ENCODE measurements at places on chromosomes 3 and 15. TPM values are rescaled to one million over a fixed set of nuclear protein-coding genes. Genes with fewer than 3 reads are reported as not detected.
A peak's percentile ranks its signal among the peaks of the same experiment; 100 is the strongest.

- H3K27ac ChIP-seq: no peak overlapping the region
- H3K4me3 ChIP-seq: no peak overlapping the region
- H3K4me1 ChIP-seq: peaks cover 16% of the 10 kb centered on the region
- no peak for DNase-seq
- no peaks in the 10 kb centered on the region for H3K27me3 ChIP-seq
- no peaks in the 10 kb centered on the region for H3K36me3 ChIP-seq
Measured at GRCh38 chr3:42067326-42067725, 23.8 kb upstream of the TRAK1 start.

DNA sequence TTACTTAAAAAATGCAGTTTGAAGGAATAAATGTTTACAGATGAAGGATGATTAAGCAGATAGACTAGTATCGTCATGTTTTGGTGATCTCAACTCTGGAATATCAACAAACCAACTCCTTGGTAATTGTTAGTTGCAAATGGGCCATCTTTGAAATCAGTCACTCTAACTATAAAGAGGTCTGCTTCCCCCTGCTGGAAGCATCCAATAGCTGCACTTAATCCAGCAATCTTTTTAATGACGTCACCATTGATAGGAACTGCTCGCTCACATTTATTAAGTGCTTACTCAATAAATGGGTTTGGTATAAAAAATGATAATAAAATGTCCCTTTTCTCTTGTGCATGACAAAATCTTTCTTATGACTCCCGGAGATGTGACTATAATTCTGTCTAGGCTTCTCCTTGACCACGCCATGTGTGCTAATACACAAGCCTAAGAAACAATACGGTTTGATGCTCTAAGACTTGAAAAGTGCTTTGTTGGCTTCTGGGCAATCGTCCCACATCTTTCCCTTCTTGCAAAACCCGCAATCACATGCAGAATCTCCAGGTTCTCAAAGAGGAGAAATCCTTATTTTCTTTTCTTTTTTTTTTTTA lies 227.6 kb upstream of the POU1F1 start:
- no peak overlapping the region for H3K27ac ChIP-seq
- H3K36me3 ChIP-seq: no peaks in the 10 kb centered on the region
- no peaks in the 10 kb centered on the region for H3K27me3 ChIP-seq

- no peaks in the 10 kb centered on the region for H3K36me3 ChIP-seq
- H3K4me3 ChIP-seq: no peak overlapping the region
- no peak for DNase-seq
Measured at GRCh38 chr15:63396152-63396928, 14.7 kb upstream of the CA12 start.

GRCh38 chr3:125024817-125025216 lies 31.0 kb downstream of the HEG1 start:
- H3K4me1 ChIP-seq: peaks cover 64% of the 10 kb centered on the region
- DNase-seq: no peak
- peaks cover 67% of the 10 kb centered on the region for H3K36me3 ChIP-seq
- H3K27ac ChIP-seq: no peak overlapping the region
- H3K27me3 ChIP-seq: no peaks in the 10 kb centered on the region
- no peak overlapping the region for H3K4me3 ChIP-seq

DNA sequence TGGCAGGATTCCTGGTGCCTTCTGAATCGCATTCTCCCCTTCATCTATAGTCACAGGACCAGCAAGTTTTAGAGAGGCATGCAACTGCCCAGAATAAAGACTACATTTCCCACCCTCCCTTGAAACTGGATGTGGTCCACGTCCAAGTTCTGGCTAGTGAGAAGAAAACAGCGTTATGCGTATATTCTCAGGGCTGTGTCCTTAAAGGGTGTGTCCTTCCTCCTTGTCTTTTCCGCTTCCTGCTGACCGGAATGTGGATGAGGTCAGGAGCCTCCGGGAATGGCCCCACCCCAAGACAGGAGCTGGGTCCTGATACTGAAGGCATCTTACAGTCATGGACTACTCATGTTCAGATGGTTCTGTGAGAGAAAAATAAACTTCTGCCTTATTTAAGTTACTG lies 20.2 kb downstream of the CHST2 start:
- no peaks in the 10 kb centered on the region for H3K36me3 ChIP-seq
- peaks cover 3% of the 10 kb centered on the region for H3K27me3 ChIP-seq
- no peak overlapping the region for H3K4me3 ChIP-seq

FEZF2 gene
- total RNA-seq: not detected

- no peaks in the 10 kb centered on the region for H3K4me1 ChIP-seq
- no peak overlapping the region for H3K4me3 ChIP-seq
- no peak overlapping the region for H3K27ac ChIP-seq
- H3K36me3 ChIP-seq: no peaks in the 10 kb centered on the region
- DNase-seq: no peak
- no peaks in the 10 kb centered on the region for H3K27me3 ChIP-seq
Measured at GRCh38 chr3:95277613-95278012, 1214.8 kb downstream of the NSUN3 start.

VEPH1 gene
- total RNA-seq: not detected

SERINC4 gene
- 0.39 TPM for total RNA-seq

NANOGP8 gene
- not detected for total RNA-seq

DNA sequence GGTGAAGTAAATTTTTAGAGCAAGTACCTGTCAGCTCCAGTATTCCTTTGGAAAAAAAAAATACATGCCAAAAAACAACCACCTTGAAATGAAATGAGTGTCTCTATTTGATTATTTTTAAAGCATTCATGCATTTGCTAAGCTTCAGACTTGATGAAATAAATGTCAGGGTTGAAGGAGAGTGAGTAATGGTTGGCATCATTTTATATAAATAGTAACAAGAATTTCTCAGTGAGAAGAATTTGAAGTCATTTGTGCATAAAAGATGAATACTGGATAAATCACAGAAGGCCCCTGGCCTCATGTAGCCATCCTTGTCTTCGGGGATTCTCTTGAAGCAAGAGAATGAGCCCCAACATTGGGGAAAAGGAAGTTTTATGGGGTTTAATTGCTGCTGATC lies 318.4 kb downstream of the LPP start:
- no peaks in the 10 kb centered on the region for H3K4me1 ChIP-seq

DNA sequence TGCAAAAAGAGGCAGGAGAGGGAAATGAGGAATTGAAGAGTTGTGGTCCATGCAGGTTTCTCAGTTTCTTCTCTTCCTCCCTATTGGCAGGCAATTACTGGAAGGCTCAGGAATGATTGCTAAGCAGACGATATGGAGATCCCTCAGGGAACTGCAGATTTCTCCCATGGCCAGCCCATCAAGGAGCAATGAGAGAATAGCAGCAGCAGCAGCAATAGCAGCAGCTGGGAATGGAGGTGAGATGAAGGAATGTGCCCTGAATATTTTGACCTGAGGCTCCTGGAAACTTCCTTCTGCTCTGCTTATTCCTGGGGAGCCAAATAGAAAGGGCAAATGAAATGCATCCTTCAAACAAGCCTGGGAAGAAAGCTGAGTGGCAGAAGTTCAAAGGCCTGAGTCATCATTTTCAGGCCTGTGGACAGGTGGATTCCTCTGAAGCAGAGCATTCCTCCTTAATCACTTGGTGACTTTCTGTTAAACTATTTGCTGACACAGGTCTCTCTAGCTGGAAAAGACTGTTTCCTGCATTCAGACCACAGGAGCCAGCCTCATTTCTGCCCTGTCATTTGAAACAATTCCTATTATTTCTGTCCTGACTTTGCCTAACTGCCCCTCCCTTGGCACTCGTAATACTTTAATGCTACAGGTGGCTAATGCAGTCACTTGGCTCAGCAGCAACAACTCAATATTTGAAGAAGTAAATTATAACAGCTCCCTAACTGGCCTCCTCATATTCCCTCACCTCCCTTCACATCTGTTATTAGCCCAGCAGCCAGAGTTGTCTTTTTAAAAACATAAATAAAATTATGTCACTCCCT lies 146.9 kb upstream of the GADL1 start:
- H3K27ac ChIP-seq: no peak overlapping the region
- peaks cover 3% of the 10 kb centered on the region for H3K36me3 ChIP-seq
- H3K27me3 ChIP-seq: no peaks in the 10 kb centered on the region

AP3S2 gene
- total RNA-seq: 24.7 TPM

GYG1 gene
- 34.1 TPM for total RNA-seq

GRCh38 chr3:174332391-174332790 lies 526.7 kb upstream of the NAALADL2 start:
- no peak for DNase-seq
- no peak overlapping the region for H3K27ac ChIP-seq
- no peak overlapping the region for H3K4me3 ChIP-seq
- H3K27me3 ChIP-seq: no peaks in the 10 kb centered on the region
- H3K4me1 ChIP-seq: no peaks in the 10 kb centered on the region

- DNase-seq: no peak
- H3K36me3 ChIP-seq: no peaks in the 10 kb centered on the region
- no peak overlapping the region for H3K4me3 ChIP-seq
- H3K4me1 ChIP-seq: no peaks in the 10 kb centered on the region
Measured at GRCh38 chr3:138441256-138441655, 6.8 kb downstream of the ESYT3 start.

ADAMTS7 gene
- total RNA-seq: 0.47 TPM

DNA sequence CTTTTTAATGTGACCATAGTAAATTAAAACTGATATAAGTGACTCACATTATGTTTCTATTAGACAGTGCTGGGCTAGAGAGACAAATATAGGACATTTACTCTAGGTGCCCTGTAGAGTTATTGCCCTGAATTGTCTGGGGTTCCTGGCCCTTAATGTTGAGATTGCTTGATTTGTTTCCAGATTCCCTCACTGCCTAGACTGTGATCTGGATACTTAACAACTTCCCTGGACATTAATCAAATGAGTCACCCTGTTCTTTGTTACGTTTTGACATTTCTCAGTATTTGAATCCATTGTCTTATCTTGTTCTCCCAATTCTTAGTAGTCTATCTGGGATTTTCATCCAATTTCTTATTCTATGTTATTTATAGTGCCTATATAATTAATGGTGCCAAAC lies 65.8 kb downstream of the DTWD1 start:
- DNase-seq: no peak
- H3K36me3 ChIP-seq: no peaks in the 10 kb centered on the region
- H3K27ac ChIP-seq: no peak overlapping the region
- peaks cover 3% of the 10 kb centered on the region for H3K27me3 ChIP-seq

DNA sequence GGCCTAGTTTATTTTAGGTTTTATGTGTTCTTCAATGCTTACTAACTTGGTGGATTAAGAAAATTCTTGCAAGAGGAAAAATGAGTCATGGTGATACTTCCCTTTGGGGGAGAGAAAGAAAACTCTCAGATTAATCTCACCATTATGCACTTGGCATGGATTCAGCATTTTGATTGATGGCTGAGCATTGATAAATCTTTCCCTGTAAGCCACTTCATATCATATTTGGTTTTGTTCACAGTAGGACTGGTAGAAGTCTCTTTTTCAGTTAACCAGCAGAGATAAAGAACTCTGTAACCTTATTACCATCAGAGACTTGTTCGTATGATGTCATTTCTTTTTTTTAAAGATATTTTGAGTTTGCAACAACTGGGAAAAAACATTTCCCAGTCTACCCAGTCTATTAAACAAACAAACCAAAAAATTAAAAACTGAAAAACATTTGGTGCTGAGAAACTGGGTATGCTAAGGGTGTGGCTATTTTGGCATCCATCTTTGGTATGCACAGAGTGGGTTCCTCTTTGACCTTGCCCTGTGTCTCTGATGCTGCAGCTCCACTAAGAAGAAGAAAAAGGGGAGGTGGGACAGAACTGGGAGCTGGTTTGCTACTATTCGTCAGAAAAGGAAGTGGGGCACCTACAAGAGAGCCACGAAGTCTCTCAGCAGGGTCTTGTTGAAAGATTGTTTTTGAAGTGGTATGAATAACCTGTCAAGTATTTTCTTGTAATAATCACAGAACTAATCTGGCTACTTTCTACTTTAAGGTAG lies 17.2 kb downstream of the TMOD3 start:
- no peak for DNase-seq
- H3K36me3 ChIP-seq: peaks cover 14% of the 10 kb centered on the region
- no peak overlapping the region for H3K4me3 ChIP-seq
- H3K27me3 ChIP-seq: no peaks in the 10 kb centered on the region

EIF3J gene
- total RNA-seq: 163 TPM

GRCh38 chr3:167008791-167009190 lies 371.3 kb downstream of the ZBBX start:
- H3K36me3 ChIP-seq: no peaks in the 10 kb centered on the region
- no peaks in the 10 kb centered on the region for H3K27me3 ChIP-seq
- no peak for DNase-seq
- H3K4me3 ChIP-seq: no peak overlapping the region
- H3K4me1 ChIP-seq: no peaks in the 10 kb centered on the region

- no peak overlapping the region for H3K27ac ChIP-seq
- no peak for DNase-seq
- peaks cover 6% of the 10 kb centered on the region for H3K27me3 ChIP-seq
Measured at GRCh38 chr3:52171514-52172261, 17.5 kb upstream of the POC1A start.

DNA sequence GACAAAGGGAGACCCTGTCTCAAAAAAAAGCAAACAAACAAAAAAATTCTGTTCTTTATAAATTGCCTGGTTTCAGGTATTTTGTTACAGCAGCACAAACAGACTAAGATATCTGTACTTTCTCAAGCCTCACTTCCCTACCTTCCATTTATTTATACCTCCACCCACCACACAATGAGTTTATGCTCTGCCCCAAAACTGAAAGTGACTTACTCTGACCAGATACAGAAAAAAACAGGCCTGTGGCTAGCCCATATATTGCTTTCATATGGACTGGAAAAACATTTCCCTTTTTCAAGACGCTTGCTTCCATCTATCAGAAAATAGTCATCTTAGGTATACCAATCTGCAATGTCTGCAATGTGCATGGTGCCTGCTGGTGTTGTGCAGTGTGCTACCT lies 8.7 kb upstream of the GPD1L start:
- no peak overlapping the region for H3K4me3 ChIP-seq
- peaks cover 6% of the 10 kb centered on the region for H3K4me1 ChIP-seq
- no peak for DNase-seq
- peaks cover 33% of the 10 kb centered on the region for H3K27me3 ChIP-seq

DNA sequence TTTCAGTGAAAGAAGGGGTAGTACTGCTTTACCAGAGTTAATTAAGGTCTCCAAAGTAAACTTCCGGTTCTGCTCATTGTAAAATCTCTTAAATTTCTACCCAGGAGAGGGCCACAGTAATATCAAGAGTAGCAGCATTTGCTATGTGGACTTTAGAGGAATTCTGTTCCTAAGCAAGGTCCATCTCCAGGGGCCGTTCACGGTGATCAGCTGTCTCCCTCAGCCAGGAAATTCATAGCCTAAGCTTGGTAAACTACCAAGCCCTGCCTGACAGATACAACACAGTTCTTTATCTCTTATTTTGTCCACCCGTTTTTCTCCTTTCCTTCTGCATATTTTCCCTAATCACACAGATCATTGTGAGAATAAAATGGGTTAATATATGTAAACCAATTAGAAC lies 2.3 kb downstream of the DUT start:
- peaks cover 31% of the 10 kb centered on the region for H3K36me3 ChIP-seq
- DNase-seq: no peak
- H3K4me1 ChIP-seq: peaks cover 46% of the 10 kb centered on the region
- H3K4me3 ChIP-seq: peak overlapping the region; percentile 100

DNA sequence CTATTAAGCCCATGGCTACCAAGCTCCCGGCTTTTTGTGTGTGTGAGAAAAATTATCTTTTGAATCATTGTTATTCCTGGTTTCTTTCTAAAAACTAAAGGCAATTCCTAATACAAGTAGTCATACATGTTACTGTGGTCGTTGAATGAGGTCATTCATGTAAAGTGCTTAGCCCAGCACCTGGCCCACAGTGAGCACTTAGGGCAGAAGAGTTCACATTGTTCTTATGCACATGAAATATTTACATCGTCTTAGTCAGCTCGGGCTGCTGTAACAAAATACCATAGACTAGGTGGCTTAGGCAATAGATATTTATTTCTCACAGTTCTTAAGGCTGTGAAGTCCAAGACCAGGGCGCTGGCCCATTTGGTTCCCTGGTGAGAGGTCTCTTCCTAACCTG lies 216.1 kb downstream of the SHQ1 start:
- H3K27me3 ChIP-seq: peaks cover 3% of the 10 kb centered on the region
- no peak overlapping the region for H3K27ac ChIP-seq
- no peak for DNase-seq

Measured in activated T-helper 1 cell treated with anti-CD3 and anti-CD28 coated beads, Interleukin-12 subunit alpha, Interleukin-12 subunit beta, Interleukin-2, Interleukin-4 antibody, amounts not matched to agents 30 ng/mL and 10 ng/mL and 1 ng/mL, durations not matched to agents 14 hours and 24 hours and 36 hours (primary cell).